ENCODE measurements at places on chromosomes 1 and 21. TPM values are rescaled to one million over a fixed set of nuclear protein-coding genes. Genes with fewer than 3 reads are reported as not detected.

DNA sequence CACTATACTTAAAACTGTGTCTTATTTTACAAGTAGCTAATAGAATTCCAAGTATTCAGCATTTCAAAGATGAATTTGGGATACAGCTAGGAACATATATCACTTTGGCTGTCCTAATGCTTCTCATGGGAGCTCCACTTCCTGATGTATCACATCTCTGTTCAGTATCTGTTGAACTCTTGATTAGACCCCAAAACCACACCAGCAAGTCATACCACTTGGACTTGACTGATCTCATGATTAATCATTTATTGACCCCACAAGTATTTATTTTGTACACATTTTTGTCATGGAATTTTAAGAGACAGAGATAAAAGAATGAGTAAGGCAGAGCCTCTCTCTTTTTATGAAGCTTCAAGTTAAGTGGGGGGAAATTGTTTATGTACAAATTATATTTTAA is 30.0 kb downstream of the TMPRSS15 start:
- no peaks in the 10 kb centered on the region for H3K4me1 ChIP-seq
- H3K4me3 ChIP-seq, result no peak overlapping the region
- no peaks in the 10 kb centered on the region for H3K27me3 ChIP-seq
- H3K27ac ChIP-seq, result no peak overlapping the region

GRCh38 chr1:43766086-43766784 is 58.9 kb downstream of the ST3GAL3 start:
- peaks cover 14% of the 10 kb centered on the region for H3K4me1 ChIP-seq
- DNase-seq, result no peak
- no peak overlapping the region for H3K27ac ChIP-seq

DNA sequence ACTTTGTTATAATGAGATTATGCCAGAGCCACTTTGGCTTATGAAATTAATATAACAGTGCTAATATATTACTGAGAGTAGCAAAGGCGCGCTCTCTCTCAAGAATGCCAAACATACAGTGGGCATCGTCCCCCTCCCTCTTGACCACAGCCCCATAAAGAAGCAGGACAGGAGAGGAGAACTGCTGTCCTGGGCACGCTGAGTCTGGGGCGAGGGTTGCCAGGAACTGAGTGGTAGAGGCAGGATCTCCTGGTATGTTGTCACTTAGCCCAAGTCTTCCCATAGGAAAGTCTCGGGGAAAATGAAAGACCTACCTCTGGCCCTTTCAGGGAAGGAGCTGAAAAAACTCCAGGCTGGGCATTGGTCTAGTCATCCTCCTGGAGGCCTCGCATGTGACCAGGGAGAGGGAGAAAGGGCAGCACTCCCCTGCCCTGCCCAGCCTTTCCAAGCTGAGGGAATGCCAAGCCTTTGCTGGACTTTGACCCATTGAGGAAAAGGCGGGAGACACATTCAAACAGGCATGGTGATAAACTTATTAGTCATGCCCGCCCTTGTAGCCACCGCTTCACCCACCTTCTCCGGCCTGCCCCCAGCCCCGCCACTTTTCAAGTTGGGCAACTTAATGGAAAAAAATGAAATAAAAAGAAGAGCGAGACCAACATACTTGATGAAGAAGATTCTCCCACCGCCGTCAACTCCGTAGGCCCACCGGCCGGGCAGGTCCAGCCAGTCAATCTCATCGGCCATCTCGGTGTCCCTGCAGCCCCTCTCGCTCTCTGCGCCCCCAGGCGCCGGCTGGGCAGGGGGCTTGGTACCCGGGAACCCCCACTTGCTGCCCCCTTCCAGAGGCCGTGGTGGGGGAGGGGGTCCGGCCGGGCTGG is 17.4 kb upstream of the PLEKHA6 start:
- H3K36me3 ChIP-seq, result no peaks in the 10 kb centered on the region
- no peak overlapping the region for H3K27ac ChIP-seq
- peaks cover 71% of the 10 kb centered on the region for H3K27me3 ChIP-seq

DNA sequence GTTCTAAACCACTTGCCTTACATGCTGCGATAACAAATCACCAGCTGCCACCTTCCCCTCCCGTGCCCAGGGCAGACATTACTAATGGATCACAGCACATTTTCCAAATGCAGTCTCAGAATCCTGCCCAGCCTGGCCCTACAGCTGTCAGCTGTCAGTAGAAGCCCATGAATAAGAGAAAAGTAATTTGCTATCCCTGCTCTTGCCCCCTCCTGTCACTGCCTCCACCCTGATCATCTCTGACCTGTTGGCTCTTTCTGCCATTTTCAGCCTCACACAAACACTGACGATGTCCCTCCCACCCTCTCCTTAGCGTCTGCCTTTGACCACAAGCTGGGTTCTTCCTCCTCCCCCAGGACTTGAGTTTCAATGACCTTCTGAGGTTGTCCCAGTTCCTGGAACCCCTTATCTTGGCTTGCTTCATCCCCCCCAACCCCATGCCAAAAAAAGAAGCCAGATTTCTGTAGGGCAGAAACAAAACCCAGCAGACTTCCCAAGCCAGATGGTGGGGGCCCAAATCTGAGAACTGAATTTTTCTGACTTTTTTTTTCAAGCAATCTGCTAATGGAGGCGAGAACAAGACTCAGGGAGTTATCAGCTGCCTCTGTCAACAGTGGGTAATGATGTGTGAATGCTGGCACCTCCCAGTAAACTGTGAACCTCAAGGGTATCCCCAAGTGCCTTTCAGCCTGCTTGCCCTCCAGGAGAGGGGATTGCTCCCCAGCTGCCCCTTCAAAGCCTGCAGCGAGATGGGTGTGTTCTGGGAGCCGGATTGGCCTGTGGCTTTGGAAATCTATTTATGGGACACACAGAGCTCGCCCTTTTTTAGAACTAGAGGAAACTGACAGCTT is 216.5 kb upstream of the VAMP3 start:
- no peak overlapping the region for H3K4me3 ChIP-seq
- no peak overlapping the region for H3K27ac ChIP-seq
- peak; percentile 42 for DNase-seq
- H3K27me3 ChIP-seq, result no peaks in the 10 kb centered on the region

DNA sequence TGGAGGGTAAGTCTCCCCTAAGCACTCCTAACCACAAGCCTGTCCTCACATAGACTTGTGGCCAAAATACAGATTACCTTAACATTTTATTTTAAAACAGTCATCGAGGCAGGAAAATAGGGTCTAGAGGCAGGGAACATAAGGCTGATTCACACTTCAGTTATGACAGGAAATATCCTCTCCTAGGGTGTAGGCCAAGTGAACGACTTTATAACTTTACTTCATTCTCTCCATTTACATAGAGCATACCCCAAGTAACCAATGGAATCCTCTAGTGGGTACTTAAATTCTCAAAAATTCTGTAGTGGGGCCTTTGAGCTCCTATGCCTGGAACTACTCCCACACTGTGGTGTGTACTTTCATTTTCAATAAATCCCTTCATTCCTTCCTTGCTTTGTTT is 113.0 kb downstream of the WDR3 start:
- no peak overlapping the region for H3K4me3 ChIP-seq
- no peak overlapping the region for H3K27ac ChIP-seq
- no peaks in the 10 kb centered on the region for H3K27me3 ChIP-seq
- H3K4me1 ChIP-seq, result no peaks in the 10 kb centered on the region
- no peaks in the 10 kb centered on the region for H3K36me3 ChIP-seq

DNA sequence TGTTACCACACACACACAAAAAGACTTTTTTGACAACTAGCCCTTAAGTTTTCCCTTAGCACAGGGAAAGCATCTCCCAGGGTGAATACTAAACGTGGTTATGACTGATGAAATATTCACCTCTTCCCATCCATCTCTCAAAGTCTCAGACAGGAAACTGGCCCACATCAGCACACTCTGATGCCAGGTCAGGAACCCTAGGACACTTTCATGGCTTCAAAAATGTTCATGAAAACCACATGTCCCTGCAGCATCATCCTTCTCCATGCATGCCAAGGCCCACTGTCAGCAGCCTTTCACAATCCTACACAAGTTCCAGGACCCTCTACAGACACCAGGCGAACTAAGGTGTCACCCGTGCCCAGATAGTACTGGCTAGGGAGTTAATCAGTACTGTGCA is 68.7 kb downstream of the DNTTIP2 start:
- H3K27ac ChIP-seq, result no peak overlapping the region
- H3K27me3 ChIP-seq, result no peaks in the 10 kb centered on the region
- no peak overlapping the region for H3K4me3 ChIP-seq
- DNase-seq, result no peak

DNA sequence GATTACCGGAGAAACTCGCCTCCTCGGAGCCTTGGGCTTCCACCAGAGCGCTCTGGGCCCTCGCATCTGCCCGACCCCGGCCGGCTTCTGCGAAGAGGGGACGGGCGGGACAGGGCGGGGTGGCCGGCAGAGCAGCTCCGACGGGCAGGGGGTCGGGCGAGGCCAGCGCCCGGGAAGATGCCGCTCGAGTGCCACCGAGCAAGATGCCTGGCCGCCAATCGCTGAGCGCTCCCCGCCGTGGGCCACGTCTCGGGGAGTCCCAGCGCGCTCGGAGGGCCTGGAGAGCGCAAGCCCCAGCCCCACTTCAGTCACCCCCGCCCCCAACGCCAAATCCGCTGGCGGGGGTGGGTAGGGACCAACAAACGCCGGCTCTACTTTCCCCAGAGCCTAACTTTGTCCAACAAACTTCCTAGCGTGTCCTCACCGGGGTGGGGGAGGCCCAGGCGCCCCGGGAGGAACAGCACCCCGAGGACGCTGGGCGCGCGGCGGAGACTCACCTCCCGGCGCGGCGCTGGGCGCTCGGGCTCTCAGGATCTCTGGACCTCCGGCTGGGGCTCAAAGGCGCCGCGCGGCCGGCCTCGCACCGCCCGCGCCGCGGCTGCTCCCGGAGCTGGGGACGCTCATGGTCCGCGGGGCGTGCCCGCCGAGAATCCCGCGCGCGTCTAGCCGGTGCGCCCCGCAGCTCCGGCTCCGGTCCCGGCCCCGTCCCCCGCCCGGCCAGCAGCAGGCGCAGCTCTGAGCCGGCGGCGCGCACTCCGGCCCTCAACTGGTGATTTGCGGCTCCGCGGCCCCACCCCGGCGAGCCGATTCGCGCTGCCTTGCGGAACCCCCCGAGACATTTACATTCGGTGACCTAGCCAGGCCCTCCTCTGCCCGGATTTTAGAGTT is at the start of gene BCAR3:
Gene BCAR3 (minus strand): TSS at position 737 of the 888 bp plus-strand sequence. CDS start 6,907 bp downstream, outside the sequence.
- H3K4me1 ChIP-seq, result peaks cover 28% of the 10 kb centered on the region
- H3K4me3 ChIP-seq, result peak within 1 kb of the TSS; percentile 80
- DNase-seq, result peak; percentile 76
- H3K27me3 ChIP-seq, result no peaks in the 10 kb centered on the region
- peaks cover 3% of the 10 kb centered on the region for H3K36me3 ChIP-seq
- peak within 1 kb of the TSS; percentile 81 for H3K27ac ChIP-seq

GRCh38 chr1:201291916-201292315 is 8.6 kb downstream of the PKP1 start:
- peaks cover 35% of the 10 kb centered on the region for H3K4me1 ChIP-seq
- DNase-seq, result no peak
- no peak overlapping the region for H3K4me3 ChIP-seq

DNA sequence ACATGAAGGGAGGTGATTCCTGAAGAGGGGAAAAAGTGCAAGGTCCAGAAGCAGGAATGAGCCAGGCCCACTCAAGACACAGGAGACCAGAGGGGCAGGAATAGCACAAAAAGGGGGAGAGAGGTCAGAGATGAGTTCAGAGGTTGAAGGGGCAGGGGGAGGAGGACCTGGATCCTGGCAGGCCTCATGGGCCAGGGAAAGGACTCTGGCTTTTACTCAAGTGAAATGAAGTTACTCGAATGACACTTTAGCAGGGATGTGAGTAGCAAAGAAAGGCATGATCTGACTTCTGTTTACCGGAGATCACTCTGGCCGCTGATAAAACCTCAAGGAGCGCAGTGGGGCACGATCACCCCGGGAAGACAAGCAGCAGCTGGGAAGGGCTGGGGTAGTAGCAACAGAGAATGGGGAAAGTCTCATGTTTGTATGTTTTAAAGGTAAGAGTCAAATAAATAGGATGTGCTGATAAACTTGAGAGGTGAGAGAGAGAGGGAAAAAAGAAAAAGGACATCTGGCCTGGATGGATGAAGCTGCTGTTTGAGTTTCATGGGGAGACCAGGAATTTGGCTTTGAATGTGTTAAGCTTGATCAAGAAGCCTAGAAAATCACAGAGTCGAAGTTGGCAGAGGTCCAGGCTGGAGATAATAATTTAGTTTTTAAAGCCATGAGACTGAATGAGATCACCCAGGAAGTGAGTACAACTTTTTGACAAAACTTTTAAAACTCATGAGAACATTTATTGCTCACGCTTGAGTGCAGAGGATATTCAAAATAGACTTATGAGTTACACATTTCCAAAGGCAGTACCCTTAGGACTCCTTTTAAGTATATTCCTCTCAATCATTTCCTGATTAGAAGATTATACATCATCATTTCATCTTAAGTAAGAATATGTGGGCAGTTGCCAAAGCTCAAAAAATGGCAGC is 156.0 kb downstream of the RERE start:
- peak; percentile 84 for DNase-seq
- H3K27me3 ChIP-seq, result no peaks in the 10 kb centered on the region
- peak overlapping the region; percentile 81 for H3K27ac ChIP-seq
- H3K4me3 ChIP-seq, result no peak overlapping the region
- H3K4me1 ChIP-seq, result peaks cover 40% of the 10 kb centered on the region

- peaks cover 67% of the 10 kb centered on the region for H3K36me3 ChIP-seq
- peak overlapping the region; percentile 93 for H3K27ac ChIP-seq
Measured at GRCh38 chr1:27298632-27299384, 23.2 kb upstream of the TMEM222 start.

DNA sequence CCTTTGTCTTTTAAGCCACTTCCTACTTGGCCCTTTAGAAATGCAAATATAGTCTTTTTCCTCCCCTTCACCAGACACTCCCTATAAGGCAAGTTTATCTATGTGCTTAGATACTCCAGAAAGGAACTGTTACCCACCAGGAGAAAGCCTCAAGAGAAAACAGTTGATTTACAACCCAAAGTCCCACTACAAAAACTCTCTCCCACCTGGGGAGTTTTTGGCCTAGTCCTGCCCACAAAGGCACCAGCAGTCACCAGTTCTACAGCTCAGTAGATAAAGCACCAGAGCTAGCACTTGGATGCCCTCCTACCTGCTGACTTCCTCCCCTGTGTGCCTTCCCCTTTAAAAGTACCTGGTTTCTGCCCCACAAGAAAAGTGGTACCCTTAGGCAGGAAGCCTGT is 27.7 kb upstream of the HAO2 start:
- H3K27ac ChIP-seq, result no peak overlapping the region
- no peaks in the 10 kb centered on the region for H3K36me3 ChIP-seq
- H3K27me3 ChIP-seq, result no peaks in the 10 kb centered on the region
- H3K4me3 ChIP-seq, result no peak overlapping the region

The JAM2 gene
- polyA plus RNA-seq, result 40.8 TPM

The MTARC1 gene
- 5.9 TPM for polyA plus RNA-seq

The TAF13 gene
- polyA plus RNA-seq, result 48.1 TPM
